ENCODE measurements at places on chromosomes 1 and 21.

DNA sequence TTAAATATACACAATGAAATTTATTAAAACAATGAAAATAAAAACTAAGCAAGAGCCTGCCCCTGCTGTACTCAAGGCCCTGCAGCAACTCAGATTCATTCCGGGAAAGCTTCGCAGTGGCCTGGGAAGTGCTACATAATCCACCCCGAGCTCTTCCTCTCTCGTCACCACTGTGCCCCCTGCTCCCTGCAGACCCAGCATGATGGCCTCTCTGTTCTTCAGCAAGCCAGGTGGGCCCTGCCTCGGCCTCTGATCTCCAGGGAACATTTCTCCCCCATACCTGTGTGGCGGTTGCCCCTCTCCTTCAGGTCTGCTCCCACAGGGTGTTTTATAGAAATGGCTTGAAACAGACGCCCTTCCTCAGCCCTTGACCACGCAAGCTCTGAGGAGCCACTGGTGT lies 10.6 kb downstream of the RNF187 start:
- DNase-seq, result no peak

- no peak for DNase-seq
These were observed 49.2 kb upstream of the TACSTD2 start for GRCh38 chr1:58626293-58626692.

DNA sequence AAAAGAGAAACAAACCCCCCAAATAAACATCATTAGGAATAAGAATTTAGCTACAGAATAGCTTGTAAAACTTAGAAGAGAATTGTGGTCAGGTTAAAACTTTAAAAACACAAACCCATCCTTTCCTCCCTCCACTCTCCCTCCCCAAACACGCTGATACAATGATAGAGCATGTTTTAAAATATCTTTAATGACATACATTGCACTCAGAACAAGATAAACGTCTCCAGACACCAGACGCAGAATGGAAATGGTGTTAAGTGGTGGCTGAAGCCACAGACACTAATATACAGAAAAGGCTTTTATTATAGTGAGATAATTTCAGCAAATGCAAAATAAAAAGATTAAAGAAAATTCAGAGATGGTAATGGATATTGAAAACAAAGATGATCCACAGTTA lies 58.9 kb upstream of the SAMD13 start:
- no peak for DNase-seq

DNA sequence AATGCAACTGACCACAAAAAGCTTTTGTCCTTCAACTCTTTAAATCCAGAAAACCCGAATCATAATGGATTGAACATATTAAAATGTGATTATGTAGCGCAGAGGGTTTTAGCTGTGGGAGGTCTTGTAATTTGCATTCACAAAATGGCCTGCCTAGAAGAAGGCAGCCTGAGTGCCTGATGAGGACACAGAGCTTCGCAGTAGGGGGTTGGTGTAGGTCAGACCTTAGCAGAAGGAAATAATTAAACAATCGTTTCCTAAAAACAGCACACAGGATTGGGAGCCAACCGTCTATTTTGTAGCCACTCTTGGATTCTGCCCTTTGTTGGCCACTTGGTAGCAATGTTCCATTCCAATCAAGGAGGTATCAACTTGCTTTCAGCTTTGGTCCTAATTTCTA lies 195.7 kb upstream of the KIAA0040 start:
- DNase-seq, result no peak

DNA sequence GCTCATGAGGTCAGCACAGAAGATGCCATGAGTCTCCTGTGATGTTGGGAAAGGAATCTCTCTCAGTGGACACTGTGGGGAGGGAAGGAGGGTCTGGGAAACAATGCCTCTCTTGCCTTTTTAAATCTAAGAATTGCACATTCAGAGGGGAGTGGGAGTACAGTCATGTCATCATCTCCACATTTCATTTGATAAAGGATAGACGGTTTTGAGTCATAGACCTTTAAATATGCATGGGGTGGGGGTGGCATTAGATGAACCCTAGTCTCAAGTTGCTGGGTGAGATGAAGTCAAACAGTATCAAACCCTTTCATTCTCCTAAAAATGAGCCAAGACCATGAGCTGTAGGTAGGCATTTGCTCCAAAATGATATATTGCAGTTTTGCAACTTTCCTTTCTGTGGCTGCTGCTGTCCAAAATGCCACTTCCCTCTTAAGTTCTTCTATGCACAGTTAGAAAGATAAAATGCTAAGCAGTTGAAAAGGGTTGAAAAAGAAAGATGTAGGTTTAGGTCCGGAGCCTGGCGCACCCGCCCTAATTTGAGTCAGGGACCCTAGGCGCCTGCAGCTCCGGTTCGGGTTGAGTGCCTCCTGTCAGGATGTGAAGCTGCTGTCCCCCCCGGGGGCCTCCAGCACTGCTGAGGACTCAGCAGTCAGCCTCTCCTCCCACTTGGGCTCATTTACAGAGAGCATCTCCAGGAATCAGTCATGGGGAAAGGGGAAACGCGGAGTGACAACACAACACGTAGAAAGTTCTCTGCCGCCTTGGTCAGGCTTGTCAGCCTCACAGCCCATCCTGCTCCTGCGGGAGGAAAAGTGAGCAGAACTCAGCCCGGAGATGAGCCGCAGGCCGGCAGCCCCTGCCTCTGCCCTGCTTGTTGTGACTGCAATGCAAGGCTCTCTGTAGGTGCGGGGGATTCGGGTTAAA lies 479.3 kb upstream of the RUNX1 start:
- peak; percentile 19 for DNase-seq

- DNase-seq, result no peak
These were observed 409.9 kb downstream of the PTPRU start for GRCh38 chr1:29646161-29646775.

DNA sequence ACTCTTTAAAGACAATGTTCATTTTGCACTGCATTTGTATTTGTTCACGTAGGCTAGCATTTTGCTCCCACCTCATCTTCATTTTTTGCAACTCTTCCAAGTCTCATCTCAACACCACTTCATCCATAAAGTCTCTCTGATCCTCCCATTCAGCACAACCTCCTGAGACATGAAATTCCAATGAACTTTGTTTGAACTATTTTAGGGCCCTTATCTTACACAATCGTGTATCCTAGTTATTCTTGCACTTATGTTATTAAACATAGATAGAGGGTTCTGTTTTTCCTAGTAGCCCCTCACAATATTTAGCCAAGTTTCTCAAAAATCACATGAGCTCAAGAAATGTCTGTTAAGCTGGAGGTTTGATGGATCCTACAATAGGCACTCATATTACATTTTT lies 500.5 kb upstream of the ADAMTS5 start:
- DNase-seq, result no peak

DNA sequence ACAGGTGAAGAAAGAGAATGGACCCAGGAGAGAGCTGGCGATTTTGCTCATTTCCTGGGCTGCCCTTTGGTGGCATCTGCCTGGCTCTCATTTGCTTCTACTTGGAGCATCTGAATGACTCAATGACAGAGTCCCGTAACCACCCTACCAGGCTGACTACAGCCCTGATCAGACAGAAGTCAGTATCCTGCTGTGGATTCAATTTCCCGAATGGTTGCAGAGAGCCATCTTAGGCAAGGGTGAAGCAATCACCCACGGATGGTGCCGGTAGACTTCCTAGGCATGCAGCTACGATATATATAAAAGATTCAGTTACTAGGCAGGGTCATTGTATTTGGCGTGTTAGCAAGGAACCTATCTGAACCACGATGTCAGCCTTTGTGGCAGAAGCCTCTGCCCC lies 10.2 kb downstream of the AJAP1 start:
- no peak for DNase-seq

- DNase-seq, result no peak
These were observed 66.9 kb downstream of the NFIA start for GRCh38 chr1:61149010-61149860.

- DNase-seq, result peak; percentile 62
These were observed 128.2 kb downstream of the ATG4C start for GRCh38 chr1:62912028-62912638.

- DNase-seq, result no peak
These were observed 11.0 kb downstream of the TNFRSF9 start for GRCh38 chr1:7929637-7930036.

- DNase-seq, result peak; percentile 8
These were observed 317.6 kb downstream of the DPYD start for GRCh38 chr1:97603218-97603617.

GRCh38 chr1:90509225-90510048 lies 207.7 kb downstream of the BARHL2 start:
- DNase-seq, result no peak

DNA sequence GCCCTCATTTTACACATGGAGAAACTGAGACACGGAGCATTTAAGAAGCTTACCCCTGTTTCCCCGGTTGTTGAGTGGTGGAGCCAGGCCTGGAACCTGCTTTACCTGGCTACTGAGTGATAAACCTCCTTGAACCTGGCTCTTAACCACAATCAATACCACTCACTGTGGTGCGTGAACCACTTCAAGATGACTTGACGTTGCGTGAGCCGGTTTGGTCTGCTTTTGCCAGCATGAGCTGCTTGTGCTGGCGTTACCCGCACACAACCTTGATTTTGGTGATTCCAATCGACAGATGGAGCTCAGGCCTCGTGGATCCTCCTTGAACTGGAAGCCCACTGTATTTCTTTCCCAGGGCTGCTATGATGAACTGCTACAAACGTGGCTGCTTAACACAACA lies 6.1 kb upstream of the TINAGL1 start:
- DNase-seq, result no peak

- no peak for DNase-seq
These were observed 1518.0 kb downstream of the NCAM2 start for GRCh38 chr21:22516230-22516629.

- peak; percentile 13 for DNase-seq
These were observed 14.3 kb downstream of the SETD4 start for GRCh38 chr21:36045993-36046392.

DNA sequence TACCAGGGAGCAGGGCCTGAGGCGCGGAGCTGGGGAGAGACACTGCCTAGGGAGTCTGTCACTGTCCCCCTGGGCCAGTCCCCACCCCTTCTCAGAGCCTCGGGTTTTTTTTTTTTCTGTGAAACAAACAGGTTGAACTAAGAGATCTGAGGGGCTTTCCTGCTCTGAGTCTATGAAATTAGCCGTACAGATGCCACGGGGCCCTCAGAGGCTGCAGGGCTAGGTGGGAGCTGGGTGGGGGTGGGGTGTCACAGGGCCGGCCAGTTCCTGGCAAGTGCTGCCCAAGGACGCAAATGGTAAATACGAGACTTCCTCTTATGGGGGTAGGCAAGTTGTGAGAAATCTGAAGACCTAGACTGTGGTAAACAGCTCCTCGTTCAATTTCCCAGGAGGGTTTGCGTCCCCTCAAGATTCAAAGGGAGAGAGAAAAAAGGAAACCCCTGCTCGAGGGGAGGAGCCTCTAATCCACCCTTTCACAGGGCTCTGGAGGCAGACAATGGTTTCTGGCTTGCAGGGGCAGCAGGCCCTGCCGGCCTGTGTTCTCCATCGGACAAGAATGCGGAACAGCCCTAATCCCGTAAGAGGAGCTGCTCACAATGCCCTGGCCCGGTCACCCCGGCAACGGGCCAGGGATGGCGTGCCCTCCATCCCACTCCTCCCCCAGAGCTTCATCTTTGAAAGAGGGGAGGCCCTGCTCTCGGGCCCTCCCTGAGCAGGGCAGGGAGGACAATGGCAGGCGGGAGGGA lies 7.8 kb downstream of the NUAK2 start:
- DNase-seq, result peak; percentile 63

- peak; percentile 67 for DNase-seq
These were observed 118.3 kb downstream of the OLFML2B start for GRCh38 chr1:161905269-161905884.

- peak; percentile 1 for DNase-seq
These were observed 27.7 kb upstream of the ELAVL4 start for GRCh38 chr1:50080904-50081586.

GRCh38 chr1:29084196-29084521 lies 39.5 kb downstream of the TMEM200B start:
- no peak for DNase-seq

- peak; percentile 13 for DNase-seq
These were observed 805.8 kb upstream of the ADGRL2 start for GRCh38 chr1:80994934-80995333.

- DNase-seq, result no peak
These were observed 290.2 kb downstream of the KIF26B start for GRCh38 chr1:245444945-245445344.

- DNase-seq, result peak; percentile 50
These were observed 182.9 kb upstream of the KCND3 start for GRCh38 chr1:112172294-112172882.

DNA sequence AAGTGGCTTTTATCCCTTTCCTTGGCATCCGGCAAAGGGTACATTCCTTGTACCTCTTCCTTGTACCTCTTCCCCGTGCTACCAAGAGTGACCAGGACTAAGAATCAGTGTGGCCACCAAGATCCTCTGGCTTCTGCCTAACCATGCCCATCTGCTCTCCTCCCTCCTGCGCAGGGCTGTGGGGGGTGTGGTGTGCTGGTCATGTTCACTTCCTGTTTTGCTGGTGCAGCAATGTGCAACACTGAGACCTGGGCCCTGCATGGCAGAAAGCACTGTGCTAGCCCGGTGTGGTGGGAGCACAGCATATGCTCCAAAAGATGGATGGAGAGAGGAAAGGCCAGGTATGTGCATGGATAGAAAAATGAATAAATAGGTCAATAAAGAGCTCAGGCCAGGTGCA lies 33.3 kb upstream of the TENT5C start:
- no peak for DNase-seq

DNA sequence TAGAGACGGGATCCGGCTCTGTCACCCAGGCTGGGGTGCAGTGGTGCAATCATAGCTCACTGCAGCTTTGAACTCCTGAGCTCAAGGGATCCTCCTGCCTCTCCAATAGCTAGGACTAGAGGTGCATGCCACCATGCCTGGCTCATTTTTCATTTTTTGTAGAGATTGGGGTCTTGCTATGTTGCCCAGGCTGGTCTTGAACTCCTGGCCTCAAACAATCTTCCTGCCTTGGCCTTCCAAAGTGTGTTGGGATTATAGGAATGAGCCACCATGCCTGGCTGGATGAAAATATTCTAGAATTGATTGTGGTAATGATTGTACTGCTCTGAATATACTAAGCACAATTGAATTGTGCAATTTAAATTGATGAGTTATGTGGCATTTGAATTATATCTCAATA lies 21.9 kb downstream of the ZMYM4 start:
- DNase-seq, result no peak

GRCh38 chr1:200206761-200207160 lies 179.3 kb downstream of the NR5A2 start:
- DNase-seq, result no peak

GRCh38 chr1:184426278-184426674 lies 39.4 kb downstream of the C1orf21 start:
- DNase-seq, result no peak

All from choroid plexus epithelial cell (primary cell).